ENCODE measurements at places on chromosomes 3 and 15.

- no peak for DNase-seq
Measured at GRCh38 chr3:58237941-58238681, 519 bp downstream of the ABHD6 start.

DNA sequence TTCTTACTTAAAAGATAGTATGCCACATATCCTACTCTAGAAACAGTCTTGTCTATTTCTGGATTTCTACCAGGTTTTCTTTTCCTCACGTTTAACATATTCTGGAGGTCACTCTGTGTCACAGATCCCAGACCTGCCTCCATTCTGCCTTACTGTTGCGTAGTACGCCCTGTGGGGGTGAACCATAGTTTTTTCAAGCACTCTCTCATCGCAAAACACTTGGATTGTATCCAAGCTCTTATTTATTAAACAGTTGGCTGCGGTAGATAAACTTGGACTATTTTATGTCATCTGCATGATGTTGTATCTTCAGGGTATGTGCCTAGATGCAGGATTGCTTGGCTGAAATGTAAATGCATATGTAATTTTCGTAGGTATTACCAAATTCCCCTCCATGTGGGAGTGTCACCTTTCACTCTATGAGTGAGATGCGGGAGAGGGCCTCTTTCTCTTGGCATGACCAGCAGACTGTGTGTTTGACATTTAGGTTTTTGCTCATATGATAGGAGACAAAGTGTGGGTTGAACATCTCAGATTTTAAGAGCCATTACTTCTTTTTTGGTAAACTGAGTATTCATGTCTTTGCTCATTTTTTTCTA is 55.8 kb downstream of the ABTB1 start:
- DNase-seq = no peak

GRCh38 chr15:99433026-99433756 is 132.6 kb upstream of the MEF2A start:
- DNase-seq = no peak

GRCh38 chr3:71186801-71187200 is 396.7 kb downstream of the FOXP1 start:
- DNase-seq = no peak

DNA sequence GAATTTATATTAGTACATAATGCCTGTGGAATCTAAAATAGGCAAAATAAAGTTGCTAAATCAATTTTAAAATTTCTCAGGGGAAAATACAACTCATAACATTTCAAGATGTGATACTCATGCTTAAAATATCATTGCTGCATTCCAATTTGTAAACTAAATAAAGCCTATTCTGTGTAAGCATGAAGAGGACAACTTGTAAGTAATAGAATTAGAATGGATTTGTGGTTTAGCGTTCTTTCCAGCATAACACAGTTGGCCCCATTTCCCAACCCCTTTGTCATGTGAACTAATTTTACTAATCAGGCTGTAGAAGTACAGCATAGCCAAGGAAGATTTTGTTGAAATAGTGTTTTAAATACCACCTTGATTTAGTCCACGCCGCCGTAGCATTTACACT is 437.2 kb downstream of the SI start:
- DNase-seq = no peak

- no peak for DNase-seq
Measured at GRCh38 chr3:32009101-32009500, 27.6 kb downstream of the ZNF860 start.

- DNase-seq = no peak
Measured at GRCh38 chr3:172063456-172064432, 24.4 kb downstream of the FNDC3B start.

DNA sequence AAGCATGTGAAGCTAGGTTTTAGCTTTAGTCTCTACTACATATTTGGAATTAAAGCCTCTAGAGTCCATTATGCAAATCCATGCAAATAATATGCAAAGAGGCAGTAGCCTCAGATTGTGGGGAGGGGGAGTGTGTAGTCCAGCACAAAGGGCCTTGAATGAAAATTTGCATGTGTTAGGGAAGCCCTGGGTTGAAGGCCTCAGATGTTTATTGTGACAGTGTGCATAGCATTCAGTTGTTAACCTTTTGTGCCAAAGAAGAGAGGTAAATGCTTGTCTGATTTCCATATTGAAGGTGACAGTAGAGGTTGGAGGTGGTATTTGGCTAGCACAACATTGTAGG is 24.5 kb upstream of the BFSP2 start:
- DNase-seq = no peak

DNA sequence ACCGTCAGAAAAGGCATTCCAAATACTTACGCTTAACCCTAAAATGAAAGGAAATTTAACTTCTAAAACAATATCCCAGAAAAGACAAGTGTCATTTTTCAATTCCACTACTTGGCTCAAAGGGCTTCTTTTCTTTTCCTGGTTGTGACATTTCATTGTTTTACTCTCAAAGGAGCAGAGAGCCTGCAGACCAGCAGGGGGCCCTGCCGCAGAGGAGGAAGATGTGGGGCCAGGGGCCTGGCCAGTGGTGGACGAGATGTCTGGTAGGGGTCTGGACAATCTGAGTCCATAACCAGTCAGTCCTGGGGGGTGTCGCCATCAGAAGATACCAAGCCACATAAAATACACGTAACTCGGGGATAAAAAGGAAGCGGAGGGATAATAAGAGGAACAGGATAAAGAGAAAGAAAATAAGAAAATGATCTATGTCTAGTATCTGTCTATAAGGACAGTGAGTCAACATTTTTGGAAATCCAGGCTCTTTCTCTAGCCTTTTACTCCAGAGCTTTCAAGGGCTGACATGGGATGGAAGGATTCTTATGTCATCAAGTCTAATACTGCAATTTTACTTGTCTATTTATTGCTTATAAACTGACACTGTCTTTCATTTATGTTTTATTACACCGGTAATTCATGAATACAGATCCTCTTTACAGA is 54.2 kb upstream of the ARHGEF3 start:
- DNase-seq = no peak

DNA sequence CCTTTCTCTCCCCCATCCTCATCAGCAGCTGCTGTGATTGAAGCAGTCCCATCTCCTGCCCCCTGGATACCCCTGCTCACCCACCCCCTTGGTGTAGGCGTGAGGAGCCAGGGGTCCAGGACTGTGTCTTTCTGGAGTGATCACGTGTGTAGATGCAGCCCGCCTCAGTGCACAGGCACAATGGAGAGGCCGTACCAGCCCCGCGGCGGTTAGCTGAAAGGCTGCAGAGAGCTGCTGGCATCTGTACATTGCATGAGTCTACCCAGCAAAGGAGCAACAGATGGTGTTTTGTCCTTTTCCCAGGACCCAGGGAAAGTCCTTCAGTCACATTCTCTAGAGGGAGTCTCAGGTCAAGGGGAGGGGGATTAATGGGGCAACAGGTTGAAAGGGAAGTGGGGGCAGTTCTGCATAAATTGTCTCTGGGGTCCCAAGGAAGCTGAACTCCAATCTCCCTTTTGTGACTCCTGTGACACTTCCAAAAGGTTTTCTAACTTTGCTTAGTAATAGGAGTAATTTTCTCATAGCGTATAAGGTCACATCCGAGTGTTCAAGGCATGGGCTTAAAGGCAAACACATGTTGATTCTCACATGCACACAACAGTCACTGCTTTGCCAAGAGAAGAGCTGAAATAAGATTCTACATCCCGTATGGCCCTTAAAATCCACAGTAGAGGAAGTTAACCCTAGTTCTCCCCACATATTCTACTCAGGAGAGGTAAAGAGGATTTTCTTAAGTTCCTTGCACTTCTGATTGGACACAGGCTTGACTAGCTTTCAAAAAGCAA is 7.1 kb downstream of the CSPG5 start:
- no peak for DNase-seq

DNA sequence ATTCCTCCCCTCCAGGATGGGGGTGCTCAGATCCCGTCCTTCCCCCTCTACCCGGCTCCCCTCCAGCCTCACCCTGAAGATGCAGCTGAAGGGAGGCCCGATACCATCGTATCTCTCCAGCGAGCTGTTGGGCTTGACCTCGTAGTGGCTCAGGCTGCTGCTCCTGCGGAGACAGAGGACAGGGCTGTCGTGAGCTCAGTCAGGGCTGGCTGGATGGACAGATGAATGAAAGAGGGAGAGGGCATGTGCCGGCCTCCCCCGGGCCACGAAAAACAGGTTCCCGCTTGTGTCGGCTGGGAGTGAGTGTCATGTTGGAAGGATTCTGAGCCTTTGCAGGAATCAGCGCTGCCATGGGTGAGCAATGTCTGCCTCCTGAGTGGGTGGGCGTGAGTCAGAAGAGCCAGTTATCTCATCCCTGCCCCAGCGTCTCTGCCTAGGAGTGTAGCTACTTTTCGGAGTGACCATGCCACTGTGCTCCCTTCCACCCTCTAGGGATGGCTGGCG is 35.2 kb downstream of the FEM1B start:
- DNase-seq = no peak
